AG04450 (cell line): ENCODE measurements at places on chromosomes 6 and 20.

DNA sequence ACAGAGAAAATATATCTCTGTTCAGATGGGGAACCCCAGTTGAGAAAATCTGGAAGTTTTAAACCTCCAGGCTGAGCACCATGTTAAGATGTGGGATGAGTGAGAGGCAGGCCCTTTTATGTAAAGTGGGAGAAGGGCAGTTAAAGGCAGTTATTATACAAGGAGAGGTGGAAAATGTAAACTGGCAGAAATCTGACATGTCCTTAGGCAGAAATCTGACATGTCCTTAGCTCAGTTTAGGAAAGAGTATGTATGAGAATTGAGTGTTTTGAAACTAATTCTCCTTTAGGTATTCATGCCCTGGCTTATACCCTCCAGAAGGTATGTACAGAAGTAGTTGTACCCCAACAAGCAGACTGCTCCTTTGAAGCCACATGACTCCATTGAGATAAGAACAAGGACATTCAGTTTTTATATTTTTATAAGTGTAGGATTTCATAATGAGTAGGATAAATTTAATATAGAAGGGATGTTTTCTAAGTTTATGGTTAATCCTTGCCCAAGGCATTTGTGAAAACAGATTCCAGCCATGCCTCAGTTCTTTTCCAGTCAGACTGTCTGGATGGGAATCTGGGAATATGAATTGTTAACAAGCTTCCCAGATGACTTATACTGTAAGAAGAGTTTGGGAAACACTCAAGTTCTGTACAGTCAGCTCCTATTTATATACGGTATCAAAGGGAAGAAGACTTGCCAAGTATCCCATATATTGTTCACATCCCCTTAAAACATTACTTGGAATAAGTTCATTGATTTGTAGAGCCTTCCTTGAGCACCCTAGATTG, 87.7 kb downstream of the SCAND1 start:
- DNase-seq: no peak

DNA sequence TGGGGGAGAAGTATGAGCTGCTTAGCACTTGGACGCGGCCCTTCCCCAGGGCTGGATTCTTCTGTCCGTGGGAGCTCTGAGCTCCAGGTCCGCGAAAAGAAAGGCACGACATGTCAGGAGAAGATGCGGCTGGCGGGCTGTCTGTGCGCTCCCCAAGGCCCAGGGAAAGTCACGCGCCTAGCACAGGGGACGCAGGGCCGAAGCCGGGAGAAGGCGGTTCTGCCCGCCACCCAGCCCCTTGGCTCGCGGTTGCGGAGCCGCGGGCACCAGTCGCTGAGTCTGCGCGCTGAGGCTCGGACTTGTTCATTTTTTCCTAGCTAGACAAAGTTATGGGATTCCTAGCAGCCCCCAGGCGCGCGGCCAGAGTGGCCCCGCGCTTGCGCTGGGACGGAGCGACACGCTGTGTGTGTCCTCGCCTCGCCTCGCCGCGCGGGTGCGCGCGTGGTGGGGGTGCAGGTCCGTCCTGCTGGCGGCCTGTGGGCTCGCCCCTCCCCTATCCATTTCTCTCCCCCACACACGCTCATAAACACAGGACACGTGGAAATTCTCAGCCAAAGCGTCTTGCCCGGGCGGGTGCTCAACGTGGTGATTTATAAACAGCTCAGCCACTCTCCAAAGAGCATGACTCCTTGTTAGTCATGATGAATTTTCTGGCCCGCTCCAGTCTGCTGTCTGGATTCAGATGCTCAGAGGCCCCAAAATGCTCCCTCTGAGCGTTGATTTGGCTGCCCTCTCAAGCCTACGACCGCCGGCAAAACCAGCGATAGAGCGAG, 1.9 kb upstream of the POU3F2 start:
- peak; percentile 24 for DNase-seq

DNA sequence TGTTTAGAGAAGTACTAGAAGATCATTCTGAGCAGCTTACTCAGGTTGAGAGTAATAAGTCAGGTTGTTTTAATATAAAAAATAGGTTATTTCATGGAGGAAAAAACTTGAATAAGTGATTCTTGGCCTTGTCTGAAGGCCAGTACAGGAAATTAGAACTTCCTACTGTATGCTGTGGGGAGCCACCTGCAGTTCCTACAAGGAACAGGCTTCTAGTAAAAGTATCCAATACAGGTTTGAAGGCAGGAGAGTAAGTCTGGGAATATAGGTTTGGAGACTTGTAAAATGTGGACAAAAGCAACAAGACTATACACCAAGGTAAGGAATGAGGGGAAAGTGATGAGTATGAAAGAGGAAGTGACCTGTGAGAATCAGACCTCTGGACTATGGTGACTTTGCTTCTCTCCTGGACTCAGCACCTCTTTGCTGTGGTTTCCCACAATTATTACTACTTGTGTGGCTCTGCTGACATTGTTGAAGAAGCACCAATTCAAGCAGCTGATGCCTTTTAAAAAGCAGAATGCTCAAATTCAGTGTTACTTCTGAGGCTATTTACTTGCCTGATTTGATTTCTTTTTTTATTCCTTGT, 278.6 kb downstream of the TBC1D7 start:
- no peak for DNase-seq

DNA sequence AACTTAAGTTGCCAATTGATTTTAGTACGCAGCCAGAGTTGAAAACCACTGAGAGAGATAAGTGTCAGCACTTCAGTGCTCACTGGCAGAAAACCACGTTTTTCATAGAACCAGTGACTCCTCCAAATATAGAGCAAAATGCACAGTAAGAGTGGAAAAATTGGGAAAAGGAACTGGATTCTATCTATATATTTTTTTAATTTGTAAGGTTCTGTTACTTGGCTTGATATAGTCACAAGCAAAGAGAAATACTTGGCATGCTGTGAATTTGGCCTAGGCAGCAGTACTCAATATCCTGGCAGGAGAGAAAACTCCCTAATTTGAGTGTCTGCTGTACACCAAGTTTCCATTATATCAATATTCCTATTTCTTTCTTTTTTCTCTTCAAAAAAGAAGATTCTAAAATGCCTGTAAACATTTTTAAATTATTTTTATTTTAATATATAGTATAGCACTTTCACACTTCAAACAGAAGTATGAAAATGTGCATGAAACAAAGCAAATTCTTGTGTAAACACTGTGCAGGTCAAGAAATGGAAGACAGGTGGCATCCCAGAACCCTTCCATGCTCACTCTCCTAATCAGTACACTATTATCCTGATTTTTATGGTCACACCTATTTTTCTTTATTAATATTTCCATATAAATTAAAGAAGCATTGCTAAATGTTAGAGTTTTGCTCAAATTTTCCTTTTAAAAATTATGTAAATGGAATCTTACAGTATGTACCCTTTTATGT, 561.8 kb upstream of the RNF217 start:
- DNase-seq: no peak

DNA sequence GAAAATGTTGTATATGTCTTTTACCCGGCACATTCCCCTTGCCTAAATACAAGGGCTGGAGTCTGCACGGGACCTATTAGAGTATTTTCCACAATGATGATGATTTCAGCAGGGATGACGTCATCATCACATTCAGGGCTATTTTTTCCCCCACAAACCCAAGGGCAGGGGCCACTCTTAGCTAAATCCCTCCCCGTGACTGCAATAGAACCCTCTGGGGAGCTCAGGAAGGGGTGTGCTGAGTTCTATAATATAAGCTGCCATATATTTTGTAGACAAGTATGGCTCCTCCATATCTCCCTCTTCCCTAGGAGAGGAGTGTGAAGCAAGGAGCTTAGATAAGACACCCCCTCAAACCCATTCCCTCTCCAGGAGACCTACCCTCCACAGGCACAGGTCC, 11.3 kb upstream of the MAPRE1 start:
- DNase-seq: no peak

DNA sequence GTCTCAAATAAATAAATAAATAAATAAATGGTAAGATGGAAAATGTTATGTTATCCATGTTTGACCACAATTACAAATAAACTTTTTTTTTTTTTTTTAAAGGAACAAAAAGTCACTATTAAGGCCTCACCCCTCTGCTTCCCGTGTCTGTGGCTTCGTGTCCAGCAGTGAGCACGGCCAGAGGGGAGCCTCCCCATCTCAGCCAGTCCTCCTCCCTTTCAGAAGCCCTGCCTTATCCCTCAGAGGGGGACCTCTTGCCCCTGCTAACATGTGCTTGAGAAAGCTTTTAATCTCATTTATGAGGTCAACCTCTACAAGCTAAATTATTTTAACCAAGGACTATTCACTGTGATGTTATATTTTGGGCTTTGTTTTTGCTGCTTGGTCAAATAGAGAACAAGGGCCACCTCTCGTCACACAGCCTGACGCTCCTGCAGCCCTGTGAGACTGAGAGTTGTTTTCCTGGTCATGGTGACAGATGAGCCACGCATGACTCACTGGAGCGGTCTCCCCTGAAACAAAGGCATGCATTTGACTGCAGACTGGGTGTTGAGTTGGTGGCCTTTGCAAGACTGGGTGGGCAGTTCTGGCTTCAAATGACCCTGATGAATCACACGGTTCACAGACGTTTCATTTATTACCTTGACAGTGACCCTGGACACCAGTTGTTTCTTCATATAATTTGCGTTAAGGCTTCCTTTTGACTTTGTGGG, 131.8 kb downstream of the TIAM2 start:
- DNase-seq: no peak

GRCh38 chr6:34423254-34423653, 2.6 kb downstream of the RPS10 start:
- no peak for DNase-seq

- no peak for DNase-seq
These were observed 41.7 kb downstream of the ISM1 start for GRCh38 chr20:13262671-13263360.

- no peak for DNase-seq
These were observed 29.9 kb downstream of the HIVEP2 start for GRCh38 chr6:142914937-142915697.

GRCh38 chr20:2458919-2459499, 11.6 kb downstream of the SNRPB start:
- no peak for DNase-seq

DNA sequence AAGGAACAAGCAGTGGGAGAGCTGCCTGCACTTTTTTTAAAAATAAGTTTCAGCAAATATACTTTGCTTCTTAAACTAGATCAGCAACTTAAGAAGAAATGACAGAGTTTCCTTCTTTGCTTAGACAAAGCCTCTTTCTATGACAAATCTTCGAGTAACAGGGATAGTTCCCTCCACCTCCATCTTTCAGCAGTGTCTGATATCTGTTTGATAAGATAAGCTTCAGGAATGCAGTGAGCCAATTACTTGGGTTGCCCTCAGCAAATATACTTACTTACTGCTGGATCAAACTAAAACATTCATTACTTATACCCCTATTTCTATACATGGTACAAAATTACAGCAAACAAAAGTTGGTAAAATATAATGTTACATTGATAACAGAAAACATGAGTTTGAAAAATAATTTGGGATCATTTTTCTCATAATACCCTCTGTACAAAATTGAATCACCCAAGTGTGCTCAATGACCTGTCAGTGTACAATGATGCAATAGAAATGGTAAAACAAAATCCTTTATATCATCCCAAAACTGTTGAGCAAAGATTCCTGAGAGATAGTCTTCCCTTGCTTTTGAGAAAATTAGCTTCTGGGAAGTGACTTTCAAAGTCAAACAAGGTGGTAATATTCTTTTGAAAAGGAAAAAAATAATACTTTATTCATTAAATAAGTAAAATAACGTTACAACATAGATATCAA, 24.5 kb downstream of the FRK start:
- no peak for DNase-seq

DNA sequence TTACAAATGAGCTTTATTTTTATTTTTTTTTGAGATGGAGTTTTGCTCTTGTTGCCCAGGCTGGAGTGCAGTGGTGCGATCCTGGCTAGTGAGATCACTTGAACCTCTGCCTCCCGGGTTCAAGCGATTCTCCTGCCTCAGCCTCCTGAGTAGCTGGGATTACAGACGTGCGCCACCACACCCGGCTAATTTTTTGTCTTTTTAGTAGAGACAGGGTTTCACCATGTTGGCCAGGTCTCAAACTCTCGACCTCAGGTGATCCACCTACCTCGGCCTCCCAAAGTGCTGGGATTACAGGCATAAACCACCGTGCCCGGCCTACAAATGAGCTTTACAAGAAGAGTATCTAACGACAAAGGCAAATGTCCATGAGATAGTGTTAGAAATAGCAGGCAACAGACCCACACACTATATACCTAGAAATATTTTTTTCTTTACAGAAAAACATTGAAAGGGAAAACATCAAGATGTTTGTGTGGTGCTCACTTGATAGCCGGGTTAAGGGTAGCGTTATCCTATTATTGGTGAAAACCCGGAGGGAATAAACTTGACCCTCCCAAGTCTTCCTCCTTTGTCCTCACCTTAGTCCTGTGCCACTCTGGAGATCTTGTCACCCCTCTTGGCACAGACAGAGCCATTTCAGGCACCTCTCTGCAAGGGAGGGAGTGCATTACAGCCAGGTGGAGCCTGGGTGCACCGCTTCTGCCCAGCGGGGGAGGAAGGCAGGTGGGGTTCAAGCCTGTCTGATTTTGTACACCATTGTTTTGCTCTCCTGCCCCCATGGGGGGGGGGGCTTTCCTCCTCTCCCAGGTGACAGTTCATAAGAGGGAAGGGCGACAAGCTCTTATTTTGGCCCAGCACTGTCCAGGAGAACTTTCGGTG, 21.0 kb upstream of the AVP start:
- DNase-seq: no peak

DNA sequence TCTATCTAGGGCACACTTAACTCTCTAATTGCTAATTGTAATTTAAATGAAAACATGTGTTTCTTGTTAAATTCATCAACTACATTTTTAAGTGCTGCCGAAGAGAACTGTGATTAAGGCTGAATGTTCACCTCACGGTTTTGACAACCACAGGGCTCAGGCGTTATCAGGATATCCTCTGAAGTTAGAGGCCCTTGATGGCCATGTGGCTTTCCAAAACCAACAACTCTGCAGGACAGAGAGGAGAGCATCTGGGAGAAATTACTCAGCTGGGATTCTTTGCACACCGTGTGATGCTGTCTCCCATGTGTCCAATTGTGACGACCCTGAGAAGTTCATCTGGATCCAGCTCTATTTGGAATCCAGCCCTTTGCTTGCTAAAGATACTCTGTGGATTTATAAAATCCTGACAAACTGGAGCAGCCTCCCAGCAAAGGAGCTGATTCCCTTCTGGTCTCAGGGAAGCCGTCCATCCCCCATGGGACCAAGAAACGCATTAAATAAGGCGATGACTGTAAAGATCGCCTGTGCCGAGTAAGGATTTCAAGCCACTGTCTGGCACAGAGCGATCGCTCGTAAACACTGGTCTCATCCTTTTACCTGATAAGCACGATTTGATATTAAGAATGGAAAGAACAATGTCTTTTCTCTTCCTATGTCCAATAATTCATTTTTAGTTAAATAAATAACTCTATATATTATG, 401.1 kb downstream of the CD83 start:
- no peak for DNase-seq

DNA sequence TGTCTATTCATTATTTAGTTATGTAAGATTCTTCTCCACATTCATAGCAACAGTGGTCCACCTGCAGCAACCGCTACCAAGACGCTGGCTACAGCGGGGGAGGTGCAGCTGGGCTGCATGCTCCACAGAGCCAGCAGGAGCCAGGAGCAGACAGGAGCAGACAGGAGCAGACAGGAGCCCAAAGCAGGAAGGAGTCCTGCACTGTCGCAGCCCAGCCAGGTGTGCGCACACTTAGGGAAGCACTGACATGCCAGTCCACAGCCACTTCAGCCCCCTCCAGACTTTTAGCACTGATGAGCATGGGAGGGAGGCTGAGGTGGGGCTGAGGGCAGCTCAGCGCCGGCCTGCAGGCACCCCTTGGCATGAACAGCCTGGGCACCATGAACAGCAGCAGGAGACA, 19.6 kb downstream of the KIF16B start:
- no peak for DNase-seq

GRCh38 chr6:151310852-151311767, 71.3 kb downstream of the AKAP12 start:
- no peak for DNase-seq

GRCh38 chr6:95352064-95352795, 225.1 kb upstream of the MANEA start:
- DNase-seq: no peak
